ENCODE measurements at places on chromosomes 6 and 20. TPM values are rescaled to one million over a fixed set of nuclear protein-coding genes. Genes with fewer than 3 reads are reported as not detected.
A peak's percentile ranks its signal among the peaks of the same experiment; 100 is the strongest.

DNA sequence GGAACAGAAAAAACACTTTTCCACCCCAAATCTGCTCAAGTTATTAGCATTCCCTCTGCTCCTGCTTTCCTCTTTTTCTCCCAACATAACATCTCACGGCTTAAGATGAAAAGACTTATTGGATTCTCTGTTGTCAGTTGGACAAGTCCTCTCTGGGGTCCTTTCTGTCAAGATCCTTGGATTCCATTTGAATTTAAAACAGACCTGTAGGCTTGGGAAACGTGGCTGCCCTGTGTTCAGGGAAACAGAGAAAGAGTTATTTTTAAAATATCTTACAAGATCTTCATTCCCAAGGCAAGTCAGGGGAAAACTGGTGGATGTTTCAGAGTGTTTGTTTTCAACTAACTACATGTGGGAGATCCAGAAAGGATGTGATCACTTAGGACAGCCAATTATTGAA, 322.9 kb downstream of the SAMD5 start:
- DNase-seq = no peak

GTSF1L gene
- not detected for total RNA-seq

C6orf58 gene
- total RNA-seq = not detected

- no peak for DNase-seq
These were observed 39.6 kb downstream of the FAM217A start for GRCh38 chr6:4039348-4039747.

IMPG1 gene
- not detected for total RNA-seq

DNA sequence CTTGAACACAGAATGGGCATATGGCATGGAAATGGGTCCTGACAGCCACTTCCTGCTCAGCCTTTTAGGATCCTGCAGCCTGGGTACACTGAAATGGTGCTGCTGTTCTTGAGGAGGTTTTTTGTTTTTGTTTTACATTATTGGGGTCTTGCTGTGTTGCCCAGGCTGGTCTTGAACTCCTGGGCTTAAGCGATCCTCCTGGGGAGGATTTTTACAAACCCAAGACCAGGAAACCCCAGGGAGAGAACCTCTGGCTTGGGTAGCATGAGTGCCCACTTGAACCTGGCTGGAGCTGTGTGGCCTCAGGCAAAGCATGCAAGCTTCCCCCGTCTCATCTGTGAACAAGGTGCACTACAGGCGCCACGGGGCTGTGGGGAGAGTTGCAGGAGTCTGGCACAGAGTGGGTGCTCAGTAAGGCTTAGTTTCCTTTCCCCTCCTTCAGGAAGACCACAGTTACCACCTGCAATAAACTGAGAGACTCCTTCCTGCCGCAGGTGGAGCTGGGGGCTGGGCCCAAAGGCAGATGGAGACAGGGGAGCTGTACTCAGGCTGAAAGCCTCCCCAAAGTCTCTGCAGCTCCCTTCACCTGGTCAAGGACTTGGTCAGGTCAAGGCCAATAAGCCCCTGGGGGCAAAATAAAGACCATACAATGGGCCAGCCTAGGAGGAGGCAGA, 1.8 kb downstream of the SLA2 start:
- DNase-seq = no peak

- DNase-seq = no peak
These were observed 251.8 kb downstream of the TBC1D7 start for GRCh38 chr6:13076575-13076974.

TPD52L2 gene
- 120 TPM for total RNA-seq

DNA sequence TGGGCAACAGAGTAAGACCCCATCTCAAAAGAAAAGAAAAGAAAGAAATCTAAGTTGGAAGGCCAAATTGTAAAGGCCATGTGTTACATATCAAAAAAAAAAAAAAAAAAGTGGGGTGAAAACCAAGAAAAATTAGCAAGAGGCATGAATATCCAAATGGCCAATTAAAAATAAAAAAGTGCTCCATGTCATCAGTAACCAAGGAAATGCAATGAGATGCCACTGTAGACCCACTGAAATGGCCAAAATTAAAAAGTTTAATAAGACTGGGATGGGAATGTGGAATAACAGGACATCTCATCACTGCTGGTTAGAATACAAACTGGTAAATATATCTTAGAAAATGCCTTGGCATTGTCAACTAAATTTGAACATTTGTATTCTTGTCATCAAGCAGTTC, 30.1 kb upstream of the BCLAF1 start:
- DNase-seq = no peak

GRCh38 chr6:170102582-170103481, 188.0 kb downstream of the DLL1 start:
- DNase-seq = peak; percentile 4

Measured in omental fat pad (tissue), 4 donors.